GM03348 (cell line): ENCODE measurements at places on chromosomes 12 and 14.

DNA sequence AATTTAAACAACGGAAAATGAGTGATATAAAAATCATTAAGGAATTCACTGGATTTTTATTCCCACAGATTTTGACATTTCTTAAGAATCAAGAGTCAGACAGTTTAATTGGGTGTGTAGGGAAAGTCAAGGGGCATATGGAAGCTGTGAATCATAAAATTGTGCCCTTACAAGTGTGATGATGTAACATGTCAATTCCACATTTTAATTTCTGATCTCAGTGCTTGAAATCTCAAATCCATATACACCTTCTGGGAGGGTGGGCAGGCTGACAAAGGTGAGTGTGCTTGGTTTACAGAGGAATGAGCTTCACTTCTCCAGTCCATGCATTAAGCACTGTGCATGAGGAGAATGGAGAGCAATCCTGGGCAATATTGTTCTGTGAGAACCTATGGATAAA lies 1.0 kb upstream of the KRT6A start:
- no peak for DNase-seq

- DNase-seq = no peak
These were observed 13.7 kb downstream of the CALCOCO1 start for GRCh38 chr12:53713516-53713915.

DNA sequence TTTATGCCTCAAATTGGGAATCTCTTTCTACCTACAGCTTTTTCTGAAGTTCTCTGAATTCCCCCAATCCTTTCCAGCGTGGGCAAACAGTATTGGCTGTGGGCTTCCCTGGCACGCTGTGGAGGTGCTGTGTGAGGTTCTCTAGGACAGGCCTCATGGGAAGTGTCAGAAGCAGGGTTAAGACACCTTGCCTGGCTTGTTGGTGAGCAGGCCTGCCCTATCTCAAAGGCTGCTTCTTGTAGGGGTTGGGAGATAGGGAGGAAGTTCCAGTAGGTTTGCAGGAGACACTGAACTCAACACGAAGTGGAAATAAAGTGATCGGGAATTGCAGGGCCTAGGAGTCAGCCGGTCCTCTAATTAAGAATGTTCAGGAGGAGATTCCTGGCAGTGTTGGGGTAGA lies 30.0 kb upstream of the DCD start:
- no peak for DNase-seq

DNA sequence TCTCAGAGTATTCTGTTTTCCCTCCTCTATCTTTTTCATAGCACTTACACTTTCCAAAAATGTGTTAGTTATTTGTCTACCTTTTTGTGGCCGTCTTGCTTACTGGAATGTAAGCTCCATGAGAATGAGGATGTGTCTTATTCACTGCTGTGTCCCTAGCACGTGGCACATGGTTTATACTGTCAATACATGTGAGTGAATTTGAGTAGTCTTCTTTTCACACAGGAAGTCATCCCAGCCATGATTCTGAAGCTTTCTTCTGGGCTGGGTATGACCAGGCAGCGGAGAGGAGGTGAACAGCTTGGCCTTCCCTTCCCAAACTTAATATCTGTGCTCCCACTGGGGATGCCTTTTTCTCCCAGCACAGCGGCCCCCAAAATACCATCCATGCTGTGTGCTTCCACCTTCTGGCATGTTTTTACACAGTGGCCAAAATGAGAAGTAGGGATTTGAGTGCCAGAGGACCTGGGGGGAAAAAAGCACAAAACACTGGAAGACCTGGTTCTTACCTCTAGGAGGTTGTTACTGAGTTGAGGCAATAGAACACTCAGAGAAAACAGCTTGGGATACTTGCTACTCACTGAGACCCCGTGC lies 10.3 kb downstream of the PLEKHG3 start:
- no peak for DNase-seq

GRCh38 chr12:46677749-46678148 lies 148.0 kb downstream of the SLC38A4 start:
- DNase-seq = no peak

GRCh38 chr12:24021164-24021502 lies 71.7 kb upstream of the SOX5 start:
- DNase-seq = no peak

DNA sequence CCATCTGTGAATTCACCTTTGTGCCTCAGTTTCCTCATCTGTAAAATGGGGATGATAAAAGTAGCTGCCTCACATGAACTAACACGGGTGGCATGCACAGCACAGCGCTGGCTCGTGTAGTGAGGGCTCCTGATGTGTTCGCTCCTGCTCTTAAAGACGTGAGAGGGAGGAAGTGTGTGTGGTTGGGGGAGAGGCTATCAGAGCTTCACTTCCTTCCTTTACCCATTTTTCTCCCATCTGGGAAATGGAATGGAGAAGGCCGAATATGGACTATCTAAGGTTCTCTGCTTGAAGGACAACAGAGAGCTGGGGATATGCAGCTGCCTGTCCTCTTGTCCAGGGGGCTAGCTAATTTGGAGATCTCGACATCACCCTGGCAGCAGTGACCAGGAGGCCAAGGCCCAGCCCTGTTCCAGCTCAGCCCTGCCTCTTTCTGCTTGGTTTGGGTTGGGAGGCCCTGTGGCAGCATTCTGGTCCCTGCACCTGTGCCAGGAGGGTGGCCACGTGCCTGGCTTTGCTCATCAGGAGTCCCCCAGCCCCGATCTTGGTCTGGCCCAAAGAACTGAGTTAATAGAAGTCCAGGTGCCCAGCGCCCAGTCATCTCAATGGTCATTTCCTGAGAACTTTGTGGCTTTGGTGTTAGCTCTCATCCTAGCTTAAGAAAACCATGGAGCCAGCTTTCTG lies 44.5 kb upstream of the ESRRB start:
- DNase-seq = no peak

- DNase-seq = no peak
These were observed 334.5 kb downstream of the TMEM121 start for GRCh38 chr14:105860615-105861580.

- DNase-seq = no peak
These were observed 2.5 kb downstream of the FAM222A start for GRCh38 chr12:109716092-109716479.

- no peak for DNase-seq
These were observed 239.7 kb upstream of the RGS6 start for GRCh38 chr14:71692496-71692895.

- peak; percentile 25 for DNase-seq
These were observed 58.1 kb downstream of the STAB2 start for GRCh38 chr12:103645202-103645601.

DNA sequence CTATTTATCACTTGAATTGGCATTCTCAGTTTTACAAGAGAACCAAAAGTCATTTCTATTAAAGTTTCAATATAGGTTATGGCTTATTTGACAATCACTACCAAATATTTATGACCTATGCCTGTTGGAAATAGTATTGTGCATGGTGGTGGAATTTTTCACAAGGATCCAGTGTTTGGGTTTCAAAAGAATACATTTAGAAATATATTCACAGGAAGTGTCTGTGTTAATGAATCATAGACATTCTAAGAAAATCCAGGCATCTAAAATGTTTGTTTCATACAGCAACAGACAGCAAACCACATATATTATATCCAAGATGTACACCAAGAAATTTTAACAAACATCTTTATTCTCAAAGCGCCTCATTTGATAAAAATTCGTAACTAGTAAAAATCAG lies 92.7 kb downstream of the MED13L start:
- DNase-seq = no peak

GRCh38 chr14:73968885-73969284 lies 18.8 kb downstream of the COQ6 start:
- no peak for DNase-seq

- DNase-seq = no peak
These were observed 875 bp downstream of the HSPA2 start for GRCh38 chr14:64541261-64541971.

DNA sequence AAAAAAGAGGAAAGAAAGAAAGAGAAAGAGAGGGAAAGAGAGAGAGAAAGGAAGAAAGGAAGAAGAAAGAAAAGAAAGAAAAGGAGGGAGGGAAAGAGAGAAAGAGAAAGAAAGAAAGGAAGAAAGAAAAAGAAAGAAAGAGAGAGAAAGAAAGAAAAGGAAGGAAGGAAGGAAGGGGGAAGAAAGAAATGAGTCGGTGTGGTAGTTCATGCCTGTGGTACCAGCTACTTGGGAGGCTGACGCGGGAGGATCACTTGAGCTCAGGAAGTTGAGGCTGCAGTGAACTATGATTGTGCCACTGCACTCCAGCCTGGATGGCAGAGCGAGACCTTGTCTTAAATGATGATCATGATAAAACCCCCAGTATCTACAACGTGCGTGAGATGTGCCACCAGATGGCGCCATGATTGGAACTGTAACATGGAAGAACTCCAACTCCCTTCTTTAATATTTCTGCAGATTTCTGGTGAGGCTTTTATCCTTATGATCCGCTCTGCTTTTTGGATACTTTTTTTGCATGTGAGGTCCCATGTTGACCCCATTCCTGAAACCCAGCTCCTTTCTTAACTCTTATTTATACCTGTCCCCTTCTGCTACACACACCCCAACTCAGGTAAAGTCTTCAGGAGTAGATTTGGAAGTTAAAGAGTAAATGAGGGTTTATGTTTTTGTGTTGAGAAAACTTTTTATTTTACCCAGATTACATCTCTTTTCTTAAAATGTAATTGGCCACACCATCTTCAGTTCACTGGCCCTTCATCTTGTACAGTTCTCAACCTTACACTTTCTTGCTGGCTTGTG lies 25.6 kb downstream of the RNASE10 start:
- DNase-seq = peak; percentile 61

GRCh38 chr12:109610523-109610922 lies 36.9 kb downstream of the MVK start:
- DNase-seq = no peak

- DNase-seq = no peak
These were observed 71.4 kb upstream of the GPR68 start for GRCh38 chr14:91315844-91316267.
